Activated CD4-positive, alpha-beta T cell treated with anti-CD3 and anti-CD28 coated beads, Interleukin-2, amount 10 ng/mL, durations not matched to agents 24 days and 14 days (primary cell): ENCODE measurements at places on chromosomes 6 and 20.

DNA sequence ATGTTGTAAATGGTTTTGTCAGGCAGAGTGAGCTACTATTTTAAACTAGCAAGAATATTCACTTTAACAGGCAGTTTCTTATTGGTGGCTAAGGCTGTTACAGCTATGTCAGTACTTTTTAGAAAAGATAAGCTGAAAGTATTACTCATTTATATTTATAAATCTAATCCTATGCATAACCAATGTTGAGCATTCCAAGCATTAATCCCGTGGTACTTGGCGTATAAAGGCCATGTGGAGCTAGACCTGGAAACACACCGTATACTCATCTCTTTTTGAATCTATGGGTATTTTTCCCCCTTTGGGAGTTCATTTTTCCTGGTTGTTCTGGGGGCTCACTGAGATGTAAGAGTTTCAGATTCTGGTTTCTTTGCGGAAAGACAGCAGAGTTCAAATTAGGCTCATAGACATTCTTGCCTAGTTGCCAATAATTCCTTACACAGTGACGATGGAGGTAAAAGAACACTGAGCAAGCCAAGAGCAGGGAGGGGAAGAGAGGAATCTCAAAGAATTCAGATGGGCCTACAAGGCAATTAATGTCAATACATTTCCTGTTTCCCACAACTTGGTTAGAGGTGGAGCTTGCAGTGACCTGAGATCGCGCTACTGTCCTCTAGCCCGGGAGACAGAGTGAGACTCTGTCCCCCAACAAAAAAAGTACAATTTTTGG, 211.5 kb downstream of the SOX4 start:
- no peak overlapping the region for H3K27ac ChIP-seq
- DNase-seq: no peak
- H3K4me3 ChIP-seq: no peak overlapping the region
- H3K36me3 ChIP-seq: no peaks in the 10 kb centered on the region

- H3K4me3 ChIP-seq: peak overlapping the region; percentile 21
- DNase-seq: peak; percentile 61
- peaks cover 61% of the 10 kb centered on the region for H3K4me1 ChIP-seq
- H3K27ac ChIP-seq: no peak overlapping the region
- no peaks in the 10 kb centered on the region for H3K27me3 ChIP-seq
Measured at GRCh38 chr20:33687370-33687915, 1.3 kb upstream of the E2F1 start.

DNA sequence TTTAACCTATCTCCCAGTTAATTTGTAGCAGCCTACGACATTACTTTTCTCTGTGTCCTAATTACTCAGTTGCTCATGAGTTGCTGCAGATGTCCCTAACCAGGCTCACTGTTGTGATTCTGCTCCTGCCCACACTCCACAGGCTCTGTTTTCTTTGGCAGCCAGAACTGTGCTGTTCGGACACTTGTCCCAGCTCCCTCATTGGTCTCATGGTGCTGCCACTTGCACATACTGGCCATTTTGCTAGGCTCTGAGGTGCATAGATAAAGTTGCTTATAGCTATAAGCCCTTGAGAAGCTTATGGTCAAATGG, 55.0 kb downstream of the NOX3 start:
- H3K4me3 ChIP-seq: no peak overlapping the region
- H3K4me1 ChIP-seq: no peaks in the 10 kb centered on the region
- peaks cover 4% of the 10 kb centered on the region for H3K27me3 ChIP-seq
- H3K36me3 ChIP-seq: no peaks in the 10 kb centered on the region

- DNase-seq: no peak
- H3K4me1 ChIP-seq: no peaks in the 10 kb centered on the region
- H3K27ac ChIP-seq: no peak overlapping the region
- H3K4me3 ChIP-seq: no peak overlapping the region
- H3K27me3 ChIP-seq: no peaks in the 10 kb centered on the region
Measured at GRCh38 chr6:22598339-22598738, 29.0 kb downstream of the HDGFL1 start.

GRCh38 chr6:33314943-33315792, 1.3 kb upstream of the TAPBP start:
- peak overlapping the region; percentile 98 for H3K4me3 ChIP-seq
- peak; percentile 71 for DNase-seq
- peaks cover 56% of the 10 kb centered on the region for H3K36me3 ChIP-seq
- H3K27ac ChIP-seq: peak overlapping the region; percentile 98
- peaks cover 54% of the 10 kb centered on the region for H3K4me1 ChIP-seq

GRCh38 chr20:51062065-51062464, 39.2 kb upstream of the KCNG1 start:
- H3K27me3 ChIP-seq: peaks cover 9% of the 10 kb centered on the region
- peak; percentile 63 for DNase-seq
- H3K4me1 ChIP-seq: peaks cover 29% of the 10 kb centered on the region
- H3K27ac ChIP-seq: peak overlapping the region; percentile 85

- H3K4me3 ChIP-seq: no peak overlapping the region
- no peaks in the 10 kb centered on the region for H3K36me3 ChIP-seq
- H3K4me1 ChIP-seq: peaks cover 7% of the 10 kb centered on the region
- H3K27ac ChIP-seq: no peak overlapping the region
Measured at GRCh38 chr6:112204350-112204706, 50.0 kb downstream of the LAMA4 start.

DNA sequence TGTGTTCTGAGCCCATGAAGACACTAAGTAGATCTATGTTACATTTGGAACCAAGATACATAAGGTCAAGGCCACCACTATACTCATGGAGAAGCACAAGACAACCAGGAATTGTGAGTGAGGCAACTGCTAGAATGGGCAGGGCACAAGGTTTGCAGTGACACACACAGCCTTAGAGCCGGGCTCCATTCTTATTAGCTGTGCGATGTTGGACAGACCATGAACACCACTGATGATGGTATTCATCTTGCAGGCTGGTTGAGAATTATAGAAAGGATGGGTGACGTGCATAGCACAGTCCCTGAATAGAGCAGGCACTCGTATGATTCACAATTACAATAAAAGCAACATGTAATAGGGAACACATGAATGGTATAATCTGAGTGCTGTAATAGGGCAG, 172.4 kb downstream of the GJA10 start:
- no peaks in the 10 kb centered on the region for H3K27me3 ChIP-seq
- DNase-seq: no peak
- peaks cover 59% of the 10 kb centered on the region for H3K36me3 ChIP-seq
- peak overlapping the region; percentile 2 for H3K4me3 ChIP-seq
- peaks cover 59% of the 10 kb centered on the region for H3K4me1 ChIP-seq
- H3K27ac ChIP-seq: peak overlapping the region; percentile 6

- H3K27me3 ChIP-seq: no peaks in the 10 kb centered on the region
- H3K36me3 ChIP-seq: no peaks in the 10 kb centered on the region
- no peak for DNase-seq
- H3K4me1 ChIP-seq: no peaks in the 10 kb centered on the region
Measured at GRCh38 chr6:86331919-86332318, 605.4 kb upstream of the HTR1E start.

DNA sequence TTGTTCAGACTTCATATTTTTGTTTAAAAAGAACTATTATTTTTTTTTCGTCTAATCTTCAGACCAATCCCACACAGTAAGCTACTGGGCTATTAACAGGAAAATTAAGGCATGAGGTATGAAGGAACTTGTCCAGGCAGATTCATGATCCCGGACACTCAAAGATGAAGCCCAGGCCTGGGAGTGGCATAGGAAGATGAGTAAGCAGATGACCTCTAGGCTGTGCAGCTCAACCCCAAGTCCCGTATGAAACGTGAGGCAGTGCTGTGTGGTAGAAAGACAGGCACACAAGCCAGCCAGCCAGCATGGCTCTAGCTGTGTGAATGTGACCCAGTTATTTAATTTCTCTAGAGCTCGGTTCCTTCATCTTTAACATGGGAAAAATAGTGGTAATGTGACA, 231.9 kb downstream of the CLIC5 start:
- H3K36me3 ChIP-seq: no peaks in the 10 kb centered on the region
- no peak overlapping the region for H3K27ac ChIP-seq
- H3K4me3 ChIP-seq: no peak overlapping the region
- no peaks in the 10 kb centered on the region for H3K27me3 ChIP-seq
- DNase-seq: peak; percentile 27
- H3K4me1 ChIP-seq: peaks cover 1% of the 10 kb centered on the region

DNA sequence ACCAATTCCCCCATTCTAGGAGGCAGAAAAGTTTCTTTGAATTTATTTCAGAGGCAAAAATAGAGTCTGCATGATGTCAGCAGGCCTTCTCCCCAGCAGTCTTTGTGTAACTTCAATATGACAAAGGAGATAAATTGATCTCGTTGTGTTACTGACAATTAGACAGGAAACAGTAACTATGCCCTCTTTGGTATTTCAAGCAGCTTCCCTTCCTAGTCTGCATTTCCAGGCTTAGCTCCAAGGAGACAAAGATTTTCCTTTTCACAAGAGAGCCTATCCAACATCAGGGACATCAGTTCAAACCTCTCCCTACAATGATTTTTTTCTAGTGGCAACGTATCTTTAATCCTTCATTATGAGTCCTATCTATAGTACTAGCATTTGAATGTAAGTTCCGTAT, 245.9 kb upstream of the HSF2 start:
- H3K4me3 ChIP-seq: no peak overlapping the region
- no peaks in the 10 kb centered on the region for H3K4me1 ChIP-seq
- H3K27me3 ChIP-seq: no peaks in the 10 kb centered on the region
- no peak for DNase-seq
- no peaks in the 10 kb centered on the region for H3K36me3 ChIP-seq
- no peak overlapping the region for H3K27ac ChIP-seq

- H3K4me1 ChIP-seq: no peaks in the 10 kb centered on the region
- H3K27me3 ChIP-seq: no peaks in the 10 kb centered on the region
- no peak overlapping the region for H3K4me3 ChIP-seq
Measured at GRCh38 chr20:3696200-3696599, 14.4 kb upstream of the ADAM33 start.

GRCh38 chr6:14871221-14871620, 374.6 kb upstream of the JARID2 start:
- no peak for DNase-seq
- H3K4me3 ChIP-seq: no peak overlapping the region
- no peaks in the 10 kb centered on the region for H3K36me3 ChIP-seq
- H3K27me3 ChIP-seq: no peaks in the 10 kb centered on the region
- no peak overlapping the region for H3K27ac ChIP-seq

DNA sequence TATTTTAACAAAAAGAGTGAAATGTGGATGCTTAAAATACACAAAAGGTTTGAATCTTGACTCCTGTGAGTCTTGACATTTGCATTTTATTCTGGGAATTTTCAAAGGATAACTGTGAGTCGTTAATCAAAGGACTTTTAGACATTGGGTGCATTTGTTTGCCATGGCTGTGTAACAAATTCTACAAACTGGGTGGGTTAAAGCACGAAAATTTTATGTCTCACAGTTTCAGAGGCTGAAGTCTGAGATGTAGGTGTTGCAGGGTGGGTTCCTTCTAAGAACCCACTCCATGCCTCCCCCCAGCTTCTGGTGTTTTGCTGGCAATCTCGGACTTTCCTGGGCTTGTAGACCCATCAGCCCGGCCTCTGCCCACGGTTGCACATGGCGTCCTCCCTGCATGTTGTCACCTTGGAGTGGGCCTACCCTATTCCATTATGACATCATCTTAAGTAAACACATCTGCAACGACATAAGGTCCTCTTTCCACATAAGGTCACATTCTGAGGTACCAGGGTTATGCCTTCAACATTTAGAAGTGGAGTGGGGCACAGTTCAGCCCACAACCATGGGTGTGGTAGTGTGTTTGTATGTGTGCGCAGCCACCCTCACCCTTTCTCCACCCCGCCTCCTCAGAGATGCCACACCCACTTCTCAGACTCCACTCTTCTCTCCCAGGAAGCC, 113.1 kb downstream of the FOXA2 start:
- no peak for DNase-seq
- no peaks in the 10 kb centered on the region for H3K4me1 ChIP-seq
- H3K4me3 ChIP-seq: no peak overlapping the region
- no peaks in the 10 kb centered on the region for H3K36me3 ChIP-seq
- H3K27ac ChIP-seq: no peak overlapping the region

DNA sequence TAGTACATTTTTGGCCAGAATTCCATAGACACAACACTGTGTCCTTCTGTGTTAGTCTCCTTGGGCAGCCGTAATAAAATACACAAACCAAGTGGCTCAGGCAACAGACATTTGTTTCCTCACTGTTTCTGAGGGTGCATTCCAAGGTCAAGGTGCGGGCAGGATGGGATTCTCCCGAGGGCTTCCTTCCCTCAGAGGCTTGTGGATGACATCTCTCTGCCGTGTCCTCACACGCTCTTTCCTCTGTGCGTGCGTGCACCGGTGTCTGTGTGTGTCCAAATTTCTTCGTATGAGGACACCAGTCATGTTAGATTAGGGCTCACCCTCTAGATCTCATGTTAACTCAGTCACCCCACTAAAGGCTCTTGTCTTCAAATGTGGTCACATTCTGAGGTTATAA, 30.6 kb downstream of the CDYL start:
- no peaks in the 10 kb centered on the region for H3K27me3 ChIP-seq
- no peak overlapping the region for H3K27ac ChIP-seq
- peaks cover 22% of the 10 kb centered on the region for H3K4me1 ChIP-seq
- peaks cover 2% of the 10 kb centered on the region for H3K36me3 ChIP-seq
- no peak for DNase-seq

GRCh38 chr6:44227148-44227793, 3.9 kb downstream of the SLC29A1 start:
- H3K27ac ChIP-seq: no peak overlapping the region
- DNase-seq: no peak
- H3K4me3 ChIP-seq: no peak overlapping the region
- H3K36me3 ChIP-seq: peaks cover 29% of the 10 kb centered on the region
- H3K27me3 ChIP-seq: peaks cover 3% of the 10 kb centered on the region
- H3K4me1 ChIP-seq: peaks cover 29% of the 10 kb centered on the region

DNA sequence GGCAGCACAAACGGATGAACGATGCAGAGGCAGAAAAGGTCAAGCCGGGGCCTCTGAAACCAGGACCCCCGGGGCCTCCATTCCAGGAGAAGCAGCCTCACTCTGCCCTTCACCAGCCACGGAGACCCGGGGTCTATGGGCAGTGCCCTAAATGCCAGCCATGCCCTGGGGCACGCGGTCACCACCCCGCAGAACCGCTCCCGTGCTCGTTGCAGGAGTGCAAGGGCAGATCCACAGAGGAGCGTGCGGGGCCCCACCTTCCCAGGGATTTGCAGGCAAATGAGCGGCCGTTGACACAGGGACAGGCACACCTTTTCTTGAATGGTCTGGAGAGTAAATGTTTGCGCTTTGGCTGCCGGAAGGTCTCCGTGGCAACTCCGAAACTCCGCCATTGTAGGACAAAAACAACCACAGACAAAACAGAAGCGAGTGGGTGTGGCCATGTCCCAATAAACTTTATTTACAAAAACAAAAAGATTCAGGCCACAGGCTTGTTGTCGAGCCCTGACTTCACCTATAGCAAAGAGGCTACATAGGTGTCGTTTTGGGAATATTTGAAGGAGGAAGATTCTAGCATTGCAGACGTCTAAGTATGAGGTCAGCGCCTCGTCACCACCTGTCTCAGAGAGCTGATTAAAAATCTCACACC, 163.3 kb downstream of the TAF4 start:
- no peaks in the 10 kb centered on the region for H3K4me1 ChIP-seq
- H3K27me3 ChIP-seq: no peaks in the 10 kb centered on the region
- DNase-seq: no peak
- no peak overlapping the region for H3K27ac ChIP-seq

DNA sequence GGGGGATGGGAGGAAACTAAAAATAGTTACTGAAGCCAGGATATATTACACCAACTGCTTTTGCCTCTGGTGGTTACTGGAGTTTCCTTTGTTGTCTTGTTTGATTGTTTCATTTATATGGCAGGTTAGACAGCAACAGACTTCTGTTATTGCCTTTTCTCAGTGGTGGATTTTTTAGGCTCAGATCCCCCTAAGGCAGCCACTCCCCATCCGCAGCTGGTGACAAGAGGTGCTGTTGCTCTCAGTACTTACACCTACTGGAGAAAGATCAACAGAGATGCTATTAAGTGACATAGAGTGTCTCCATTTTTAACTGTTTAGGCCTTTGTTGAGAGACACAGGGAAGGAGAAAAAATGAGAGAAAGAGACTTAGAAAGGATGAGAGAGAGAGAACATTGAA, 552.1 kb downstream of the PKHD1 start:
- no peaks in the 10 kb centered on the region for H3K36me3 ChIP-seq
- DNase-seq: no peak
- H3K4me1 ChIP-seq: no peaks in the 10 kb centered on the region
- no peaks in the 10 kb centered on the region for H3K27me3 ChIP-seq
